Transverse colon (tissue), 4 donors: ENCODE measurements at places on chromosomes 2 and 18. TPM values are rescaled to one million over a fixed set of nuclear protein-coding genes. Genes with fewer than 3 reads are reported as not detected.

DNA sequence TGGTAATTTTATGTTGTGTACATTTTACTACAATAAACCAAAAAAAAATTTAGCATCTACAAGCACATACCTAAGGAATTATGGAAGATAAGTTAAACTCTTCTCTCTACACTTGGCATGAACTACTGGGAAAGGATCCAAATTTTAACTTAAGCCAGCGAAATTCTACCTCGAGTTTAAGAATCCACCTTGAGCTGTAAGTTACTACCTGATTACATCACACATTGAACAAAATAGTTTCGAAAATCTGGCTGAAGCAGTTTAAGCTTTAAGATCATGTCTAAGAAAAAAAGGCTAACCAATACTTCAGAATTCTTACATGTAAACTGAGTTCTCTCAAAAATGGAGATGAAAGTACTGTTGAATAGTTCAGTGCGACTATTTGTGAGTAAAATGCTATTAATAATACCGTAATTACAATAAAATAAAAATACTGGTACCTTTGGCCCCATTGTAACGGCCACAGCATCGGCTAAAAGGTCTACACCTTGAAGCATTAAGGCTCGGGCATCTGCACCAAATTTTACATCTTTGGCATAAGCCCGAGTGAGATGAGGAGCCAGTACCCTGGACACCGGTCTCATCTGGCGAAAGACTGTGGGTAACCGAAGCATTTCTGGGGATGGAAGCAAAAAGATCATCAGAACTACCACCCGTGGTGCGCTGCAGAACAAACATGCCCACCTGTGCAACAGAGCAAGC, 1.3 kb downstream of the HSPD1 start:
- H3K4me3 ChIP-seq, result peak overlapping the region; percentile 94
- no peak for DNase-seq
- H3K27ac ChIP-seq, result peak overlapping the region; percentile 100
- no peaks in the 10 kb centered on the region for H3K27me3 ChIP-seq
- peaks cover 28% of the 10 kb centered on the region for H3K36me3 ChIP-seq

- peak overlapping the region; percentile 19 for H3K4me3 ChIP-seq
- no peaks in the 10 kb centered on the region for H3K36me3 ChIP-seq
Measured at GRCh38 chr2:127197475-127198385, 22.4 kb downstream of the CYP27C1 start.

The RNU2-63P gene
- total RNA-seq, result not detected

DNA sequence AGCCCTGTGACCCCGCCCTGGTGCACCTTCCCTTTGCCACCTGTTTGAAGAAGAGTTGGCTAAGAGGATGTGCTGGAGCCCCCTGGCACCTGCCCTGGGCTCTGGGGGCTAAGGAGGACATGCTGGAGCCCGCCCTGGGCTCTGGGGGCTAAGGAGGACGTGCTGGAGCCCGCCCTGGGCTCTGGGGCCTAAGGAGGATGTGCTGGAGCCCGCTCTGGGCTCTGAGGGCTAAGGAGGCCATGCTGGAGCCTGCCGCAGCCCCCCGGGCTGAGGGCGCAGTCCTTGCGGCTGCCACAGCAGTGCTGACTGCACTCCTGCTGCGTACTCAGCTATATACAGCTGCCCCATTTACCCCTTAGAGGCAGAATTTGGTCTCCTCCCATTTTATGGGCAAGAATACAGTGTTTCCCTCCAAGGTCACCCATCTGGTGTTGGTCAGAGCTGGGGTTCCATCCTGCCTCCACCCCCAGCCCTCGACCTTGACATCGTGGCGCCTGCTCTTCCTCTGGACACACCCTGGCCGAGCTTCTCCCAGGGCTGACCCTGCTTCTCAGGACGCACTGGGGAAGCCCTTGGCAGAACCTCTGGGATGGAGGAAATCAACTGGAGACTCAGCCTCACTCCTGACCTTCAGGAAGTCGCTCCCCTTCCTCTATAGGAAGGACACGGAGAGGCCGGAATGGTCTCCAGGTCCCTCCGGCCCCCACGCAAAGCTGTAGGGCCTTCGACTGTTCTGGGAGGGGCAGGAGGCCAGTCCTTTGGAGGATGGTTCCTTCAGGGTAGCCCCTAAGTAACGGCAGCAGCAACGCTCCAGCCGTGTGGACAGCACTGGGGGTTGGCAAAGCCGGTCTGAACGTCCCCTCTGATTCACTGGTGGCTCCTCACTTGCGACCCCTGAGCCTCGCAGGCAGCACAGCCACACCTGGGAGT, 65.0 kb upstream of the HPCAL1 start:
- H3K27me3 ChIP-seq, result no peaks in the 10 kb centered on the region
- H3K27ac ChIP-seq, result no peak overlapping the region
- H3K4me1 ChIP-seq, result no peaks in the 10 kb centered on the region
- no peak for DNase-seq

- peaks cover 4% of the 10 kb centered on the region for H3K4me1 ChIP-seq
- H3K27ac ChIP-seq, result peak overlapping the region; percentile 38
- H3K36me3 ChIP-seq, result no peaks in the 10 kb centered on the region
- H3K4me3 ChIP-seq, result no peak overlapping the region
- DNase-seq, result no peak
- H3K27me3 ChIP-seq, result no peaks in the 10 kb centered on the region
Measured at GRCh38 chr2:217994776-217995274, 8.0 kb downstream of the TNS1 start.

- H3K27me3 ChIP-seq, result no peaks in the 10 kb centered on the region
Measured at GRCh38 chr2:118319271-118319684, 231.0 kb downstream of the INSIG2 start.

The LRRC30 gene
- total RNA-seq, result not detected

DNA sequence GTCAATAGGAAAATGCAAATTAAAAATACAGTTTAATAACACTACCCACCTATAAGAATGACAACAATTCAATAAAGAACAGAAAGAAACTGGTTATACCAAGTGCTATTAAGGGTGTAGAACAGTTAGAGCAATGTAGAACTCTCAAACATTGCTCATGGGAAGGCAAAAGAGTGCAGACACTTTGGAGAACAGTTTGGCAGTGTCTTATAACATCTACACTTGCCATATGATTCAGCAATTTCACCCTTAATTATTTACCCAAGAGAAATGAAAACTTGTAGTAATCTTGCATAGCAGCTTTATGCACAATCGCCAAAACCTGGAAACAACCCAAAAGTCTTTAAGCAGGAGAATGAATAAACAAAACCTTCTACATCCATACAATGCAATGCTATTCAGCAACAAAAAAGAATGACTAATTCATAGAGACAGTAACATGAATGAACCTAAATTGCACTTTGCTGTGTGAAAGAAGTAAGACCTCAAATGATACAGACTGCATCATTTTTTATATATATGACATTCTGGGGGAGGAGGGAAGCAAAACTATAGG, 455.2 kb downstream of the THSD7B start:
- H3K27me3 ChIP-seq, result no peaks in the 10 kb centered on the region
- H3K27ac ChIP-seq, result no peak overlapping the region
- no peak for DNase-seq
- H3K4me1 ChIP-seq, result no peaks in the 10 kb centered on the region
- H3K36me3 ChIP-seq, result no peaks in the 10 kb centered on the region
